AG09319 (cell line): ENCODE measurements at places on chromosomes 5 and 9.
A peak's percentile ranks its signal among the peaks of the same experiment; 100 is the strongest.

DNA sequence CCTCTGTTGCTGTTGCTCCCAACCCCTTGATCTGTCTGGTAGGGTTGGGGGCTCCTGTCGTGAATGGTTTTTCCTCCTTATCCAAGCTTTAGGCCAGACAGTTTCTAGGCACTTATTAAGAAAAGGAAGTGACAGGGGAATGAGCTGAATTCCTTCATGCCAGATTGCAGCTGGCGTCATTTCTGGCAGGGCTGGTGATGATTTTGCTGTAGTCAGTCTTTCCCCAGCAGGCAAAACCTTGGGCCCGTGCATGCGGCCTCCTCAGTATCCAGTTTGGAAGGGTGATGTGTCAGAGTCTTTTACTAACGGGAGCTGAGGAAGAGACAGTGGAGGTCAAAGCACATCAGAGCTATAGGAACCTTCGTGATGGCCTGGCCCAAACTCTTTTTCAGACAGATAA is 58.8 kb downstream of the COL27A1 start:
- peak; percentile 61 for DNase-seq

DNA sequence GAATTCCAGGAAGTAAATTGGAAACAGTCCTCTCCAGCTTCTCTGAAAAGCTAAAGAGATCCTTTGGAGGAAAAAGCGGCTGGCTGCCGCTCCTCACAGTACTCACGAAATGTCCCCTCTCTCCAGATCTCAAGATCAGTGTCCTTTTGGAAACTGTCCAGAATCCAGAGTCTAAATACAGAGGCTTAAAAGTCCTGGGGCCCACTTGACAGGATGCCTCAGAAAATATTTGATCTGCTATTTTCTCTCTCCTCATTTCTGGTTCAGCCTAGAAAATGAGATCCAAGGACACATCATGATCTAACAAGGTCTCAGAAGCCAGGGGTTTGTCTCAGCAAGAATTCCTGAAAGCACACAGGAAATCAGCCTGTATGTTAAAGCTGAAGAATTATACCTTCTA is 7.2 kb downstream of the C1QTNF2 start:
- no peak for DNase-seq

GRCh38 chr5:88093765-88094164 is 174.9 kb downstream of the TMEM161B start:
- DNase-seq = no peak

- no peak for DNase-seq
Observed at GRCh38 chr5:82540301-82540700, 262.1 kb upstream of the RPS23 start.

DNA sequence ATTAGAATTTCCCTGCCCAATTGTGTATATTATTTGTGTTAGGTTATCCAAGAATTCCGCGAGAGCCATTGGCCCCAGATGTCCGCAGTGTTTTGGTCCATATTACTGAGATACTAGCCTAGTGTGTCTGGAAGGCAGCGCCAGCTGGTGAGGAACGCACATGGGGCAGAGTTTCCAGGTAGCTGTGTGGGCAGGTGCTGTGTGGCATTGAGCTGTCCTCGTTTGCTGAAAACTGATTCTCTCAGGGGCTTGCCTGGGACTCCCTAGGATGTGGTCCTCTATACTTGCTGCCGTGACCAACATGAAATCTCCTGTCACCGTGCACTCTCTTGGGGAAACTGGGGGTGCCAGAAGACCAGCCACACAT is 288.7 kb downstream of the FANCC start:
- no peak for DNase-seq

GRCh38 chr9:34093578-34093977 is 32.9 kb downstream of the DCAF12 start:
- no peak for DNase-seq
